ENCODE measurements at places on chromosomes 2 and 18.

DNA sequence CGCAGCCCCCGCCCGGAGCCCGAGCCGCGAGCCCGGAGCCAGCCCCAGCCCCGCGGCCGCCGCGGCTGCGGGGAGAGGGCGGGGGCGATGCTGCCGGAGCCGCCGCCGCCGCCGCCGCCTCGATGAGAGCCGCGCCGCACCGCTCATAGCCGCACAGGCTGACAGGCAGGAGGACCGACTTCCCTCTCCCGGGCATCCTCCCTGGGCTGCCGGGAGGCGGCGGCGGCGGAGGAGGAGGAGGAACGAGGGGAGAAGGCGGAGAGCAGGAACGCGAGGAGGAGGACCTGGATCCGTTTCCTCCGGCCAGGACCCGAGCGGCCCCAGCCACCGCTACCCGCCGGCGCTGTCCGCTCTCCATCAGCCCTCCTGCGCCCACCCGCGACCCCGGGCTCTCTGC, 370 bp downstream of the KLHL29 start:
- DNase-seq, result no peak

DNA sequence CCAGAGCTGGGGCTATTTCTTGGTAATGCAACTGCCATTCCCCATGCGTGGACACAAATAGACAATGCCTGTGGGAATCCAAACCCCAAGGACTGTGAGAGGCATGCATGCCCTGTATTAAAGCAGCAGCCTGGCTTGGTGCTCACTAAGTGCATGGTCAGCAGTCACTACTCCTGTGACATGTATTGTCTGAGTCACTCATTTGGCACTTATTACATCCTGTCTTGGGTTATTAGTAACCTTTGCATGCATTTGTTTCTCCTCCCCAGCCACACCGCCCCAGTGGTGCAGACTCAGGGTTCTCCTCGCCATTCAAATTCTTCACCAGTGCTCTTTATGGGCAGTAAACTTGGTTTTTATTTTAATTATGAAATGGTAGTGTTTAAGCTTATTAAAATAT, 30.2 kb downstream of the PRKCE start:
- DNase-seq, result no peak

DNA sequence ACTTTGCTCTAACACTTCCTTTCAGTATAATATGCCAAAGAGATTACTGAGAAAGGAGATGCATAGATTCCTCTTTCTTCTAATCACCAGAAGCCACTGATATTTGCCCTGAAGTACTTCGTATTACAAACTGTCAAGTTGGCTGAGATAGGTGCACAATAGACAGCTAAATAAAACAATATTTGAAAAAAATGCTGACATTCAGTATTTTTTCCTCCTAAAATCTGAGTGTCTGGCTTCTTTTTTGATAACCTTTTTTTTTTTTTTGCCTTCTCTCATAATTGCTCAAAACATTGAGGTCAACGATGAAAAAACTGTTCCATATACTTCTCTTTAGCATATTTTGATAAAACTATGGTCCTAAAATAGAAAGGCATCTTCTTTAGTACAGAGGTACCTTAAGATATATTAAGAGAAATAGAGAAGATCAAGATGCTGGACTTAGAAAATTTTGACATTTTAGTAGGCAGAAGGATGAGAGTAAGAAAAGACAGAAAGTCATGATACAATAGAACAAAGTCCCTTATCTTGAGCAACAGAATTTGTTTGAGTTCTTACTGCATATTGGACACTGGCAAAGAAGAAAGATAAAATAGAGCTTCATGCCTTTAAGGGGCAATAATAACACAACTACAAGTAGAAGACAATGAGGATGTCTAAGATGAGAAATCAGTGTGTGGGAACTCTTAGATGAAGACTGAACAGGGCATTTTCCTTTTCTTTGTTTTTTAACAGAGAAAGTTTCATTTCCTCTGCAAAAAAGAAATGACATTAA, 220.7 kb downstream of the PTH2R start:
- no peak for DNase-seq

GRCh38 chr18:78517973-78518372, 461.6 kb upstream of the SALL3 start:
- no peak for DNase-seq

GRCh38 chr2:102660574-102660973, 41.2 kb downstream of the SLC9A2 start:
- DNase-seq, result no peak

- DNase-seq, result no peak
Measured at GRCh38 chr2:164839914-164840457, 1.6 kb downstream of the COBLL1 start.

- no peak for DNase-seq
Measured at GRCh38 chr2:30185178-30185577, 38.4 kb downstream of the YPEL5 start.

GRCh38 chr18:72233106-72233505, 311.0 kb downstream of the CBLN2 start:
- no peak for DNase-seq
